NCI-H146 (cell line): ENCODE measurements at places on chromosomes 2 and 18.

DNA sequence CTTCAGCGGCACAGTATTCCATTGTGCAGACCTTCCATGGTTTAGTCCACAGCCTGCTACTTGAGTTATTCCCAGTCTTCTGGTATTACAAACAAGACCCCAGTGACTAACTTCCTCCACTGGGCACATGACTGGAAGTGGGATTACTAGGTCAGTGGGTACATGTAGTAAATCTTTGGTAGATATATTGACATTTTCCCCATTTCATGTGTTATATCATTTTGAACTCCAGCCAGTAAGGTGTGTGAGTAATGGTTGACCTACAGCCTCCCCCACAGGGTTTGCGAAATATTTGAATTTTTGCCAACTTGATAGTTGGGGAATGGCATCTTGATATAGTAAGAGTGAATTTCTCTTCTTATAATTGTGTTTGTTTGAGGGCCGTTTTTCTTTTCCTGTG lies 58.8 kb downstream of the RNF144A start:
- no peak for DNase-seq

DNA sequence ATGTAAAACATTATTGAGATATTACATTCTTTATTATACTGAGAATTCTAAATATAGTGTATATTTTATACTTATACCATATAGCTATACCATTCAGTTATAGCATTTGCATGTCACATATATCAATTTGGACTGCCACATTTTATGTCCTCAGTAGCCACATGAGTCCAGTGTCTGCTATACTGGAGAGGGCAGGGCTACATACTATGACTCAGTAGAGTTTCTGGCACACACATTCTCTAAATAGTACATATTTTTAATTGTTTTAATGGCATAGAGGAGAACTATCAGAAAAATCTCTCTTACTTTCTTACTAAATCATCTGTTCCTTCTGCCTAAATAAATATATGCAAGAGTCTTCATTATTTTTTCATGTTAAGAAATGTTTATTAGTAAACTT lies 55.4 kb upstream of the COL5A2 start:
- DNase-seq: no peak

- DNase-seq: peak; percentile 41
These were observed 63.8 kb downstream of the MYO3B start for GRCh38 chr2:170241756-170242155.

DNA sequence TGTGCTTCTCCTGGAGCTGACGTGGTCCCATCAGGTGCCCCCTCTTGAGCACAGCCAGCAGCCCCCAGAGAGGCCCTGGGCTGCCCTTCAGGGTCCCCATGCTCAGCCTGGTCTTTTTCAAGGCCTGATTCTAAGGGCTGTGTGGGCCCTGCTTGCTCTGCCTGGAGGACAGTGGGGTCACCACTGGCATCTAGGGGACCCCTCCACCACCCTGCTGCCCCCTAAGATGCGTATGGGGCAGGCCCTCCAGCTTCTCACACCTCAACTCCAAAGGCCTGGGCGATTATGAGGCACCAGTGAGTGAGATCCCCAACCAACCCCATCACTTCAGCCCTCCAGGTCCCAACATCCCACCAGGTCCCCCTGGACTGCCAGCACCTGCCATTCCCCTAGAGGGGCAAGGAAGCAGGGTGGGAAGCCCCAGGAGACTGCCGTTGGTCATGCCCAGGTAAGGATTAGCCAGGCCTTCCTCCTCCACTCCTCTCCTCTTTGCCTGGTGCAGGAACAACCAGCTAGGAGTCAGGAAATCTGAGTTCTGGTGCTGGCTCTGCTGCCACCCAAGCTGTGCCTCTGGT lies 114.4 kb downstream of the SMAD7 start:
- no peak for DNase-seq

- no peak for DNase-seq
These were observed at the start of gene CASP10 for GRCh38 chr2:201182650-201183364. TSS of gene CASP10 (plus strand) at chr2:201183141. CDS start at chr2:201185778, 2,637 bp downstream.

DNA sequence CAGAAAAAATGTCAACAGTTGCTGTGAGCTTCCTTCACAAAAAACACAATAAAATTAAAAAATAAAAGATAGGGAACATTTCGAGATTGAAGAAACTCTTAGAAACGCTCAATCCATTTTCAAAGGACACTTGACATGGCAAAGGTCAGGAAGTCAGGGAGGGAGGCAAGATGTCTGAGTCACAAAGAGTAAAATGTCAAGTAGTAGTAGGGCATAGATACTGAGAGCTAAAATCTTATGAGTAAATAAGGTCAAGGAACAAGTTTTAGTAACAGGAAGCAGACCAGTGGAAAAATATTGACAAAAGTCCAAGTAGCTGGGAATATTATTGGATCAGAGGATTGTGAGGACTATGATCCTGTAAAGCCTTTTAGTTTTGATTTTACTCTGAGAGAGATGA lies 495.6 kb downstream of the TMX3 start:
- no peak for DNase-seq

DNA sequence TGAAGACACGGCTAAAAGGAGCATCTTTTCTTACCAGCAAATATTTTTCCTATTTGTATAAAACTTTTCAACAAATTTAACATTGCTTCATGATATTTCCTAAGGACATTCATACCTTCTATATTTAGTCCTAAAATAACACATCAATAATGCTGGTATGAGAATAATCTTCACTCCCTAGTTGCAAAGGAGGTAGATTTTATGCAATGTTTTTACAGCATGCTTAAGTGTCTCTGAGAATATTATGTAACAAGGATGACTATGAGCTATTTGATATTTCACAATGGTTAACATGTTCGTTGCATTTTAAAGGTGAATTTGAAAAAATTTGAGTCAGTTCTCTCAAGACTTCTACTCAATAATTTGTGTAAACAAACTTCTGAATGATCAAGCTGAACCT lies 506.7 kb downstream of the NUP35 start:
- DNase-seq: no peak

GRCh38 chr18:3596324-3596636 lies 146.3 kb downstream of the TGIF1 start:
- no peak for DNase-seq

DNA sequence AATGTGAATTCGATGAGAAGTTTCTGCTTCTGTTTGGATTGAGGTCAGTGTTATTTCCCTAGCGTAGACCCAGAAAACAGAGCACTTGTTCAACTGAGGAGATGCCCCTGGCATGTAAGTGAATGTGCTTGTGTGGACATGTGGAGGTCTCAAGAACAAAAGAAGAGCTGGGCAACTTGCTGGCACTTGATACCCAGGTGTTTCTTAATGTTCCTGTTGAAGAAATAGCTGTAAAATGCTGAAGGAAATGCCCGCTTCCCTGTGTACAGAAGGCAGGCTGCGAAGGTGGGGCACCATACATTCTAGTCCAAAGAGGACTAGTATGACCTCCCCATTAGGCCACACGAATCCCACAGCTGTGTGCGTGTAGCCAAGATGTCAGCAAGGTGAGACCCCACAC lies 9.8 kb upstream of the LBH start:
- no peak for DNase-seq

- peak; percentile 30 for DNase-seq
These were observed 4.3 kb upstream of the ASIC4 start for GRCh38 chr2:219509780-219510511.

DNA sequence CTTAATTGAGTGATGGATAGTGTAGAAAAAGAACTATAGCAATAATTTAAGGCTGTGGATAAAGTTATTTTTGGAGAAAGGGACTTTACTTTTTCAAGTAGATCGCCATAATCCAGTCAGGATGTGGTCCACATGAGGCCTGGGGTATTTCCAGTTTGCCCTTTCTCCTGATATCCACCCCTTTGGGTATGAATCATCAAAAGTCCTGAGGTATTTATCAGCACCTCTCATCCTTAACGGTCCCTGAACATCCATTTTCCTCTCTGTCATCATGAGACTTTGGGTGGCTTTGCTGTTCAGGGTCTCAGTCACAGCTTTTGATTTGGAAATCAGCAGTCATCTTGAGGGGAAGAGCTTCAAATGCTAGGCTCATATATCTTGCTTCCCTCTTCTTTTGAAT lies 39.3 kb upstream of the ELAC1 start:
- DNase-seq: no peak

GRCh38 chr2:120736202-120736623 lies 545 bp downstream of the GLI2 start:
- no peak for DNase-seq

GRCh38 chr2:29841386-29842004 lies 79.9 kb downstream of the ALK start:
- DNase-seq: peak; percentile 7

DNA sequence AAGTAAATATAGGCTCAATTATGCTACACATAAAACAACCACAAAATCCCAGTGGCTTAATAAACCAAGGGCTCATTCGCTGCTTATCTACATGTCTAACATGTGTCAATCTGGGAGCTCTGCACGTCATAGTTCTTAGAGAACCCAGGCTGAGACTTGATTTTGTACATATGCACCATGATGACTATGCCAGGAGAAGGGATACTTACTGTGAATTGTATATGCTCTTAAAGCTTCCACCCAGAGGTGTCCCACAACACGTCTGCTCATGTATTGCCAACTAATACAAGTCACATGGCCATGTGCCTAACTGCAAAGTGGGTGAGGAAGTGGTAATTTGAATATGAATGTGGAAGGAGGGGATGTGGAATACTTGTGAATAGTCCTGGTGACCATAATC lies 262.1 kb downstream of the CPS1 start:
- DNase-seq: no peak

DNA sequence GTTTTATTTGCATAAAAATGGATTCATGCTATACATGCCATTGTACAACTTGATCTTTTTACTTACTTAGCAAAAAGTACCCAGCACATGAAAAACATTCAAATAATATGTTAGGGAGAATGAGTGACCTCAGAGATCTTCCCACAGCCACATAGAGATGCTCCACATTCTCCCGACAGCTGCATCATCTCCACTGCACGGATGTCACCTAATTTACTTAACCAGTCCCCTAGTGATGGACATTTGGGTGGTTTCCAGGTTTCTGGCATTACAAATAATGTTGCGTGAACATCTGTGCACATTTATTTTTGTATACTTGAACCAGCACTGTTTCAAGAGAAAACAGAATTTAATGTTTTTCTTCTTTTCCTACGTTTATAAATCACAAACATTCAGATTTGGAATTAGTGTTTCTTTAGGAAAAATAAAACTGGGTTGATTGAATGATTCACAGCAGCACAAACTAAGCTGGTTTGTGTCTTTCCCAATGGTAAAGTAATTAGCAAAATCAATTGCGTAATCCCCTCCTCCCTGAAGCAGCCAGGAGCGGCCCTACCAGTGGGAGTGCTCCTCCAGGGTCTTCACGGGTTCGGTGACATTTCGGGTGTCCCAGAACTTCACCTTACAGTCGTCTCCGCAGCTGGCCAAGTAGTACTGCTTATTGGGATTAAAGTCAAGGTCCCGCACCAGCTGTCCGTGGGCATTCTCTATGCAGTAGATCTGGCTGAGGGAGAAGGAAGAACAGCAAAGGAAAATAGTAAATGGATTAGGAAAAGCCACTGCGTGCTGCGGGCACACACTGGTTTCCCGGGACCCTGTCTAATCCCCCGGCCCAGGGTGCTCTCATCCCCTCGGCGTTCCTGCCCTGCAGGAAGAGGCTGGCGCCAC lies 183.9 kb downstream of the EIPR1 start:
- DNase-seq: no peak

GRCh38 chr2:29796446-29796845 lies 124.9 kb downstream of the ALK start:
- no peak for DNase-seq

GRCh38 chr2:180978903-180979748 lies 1.3 kb upstream of the UBE2E3 start:
- no peak for DNase-seq

DNA sequence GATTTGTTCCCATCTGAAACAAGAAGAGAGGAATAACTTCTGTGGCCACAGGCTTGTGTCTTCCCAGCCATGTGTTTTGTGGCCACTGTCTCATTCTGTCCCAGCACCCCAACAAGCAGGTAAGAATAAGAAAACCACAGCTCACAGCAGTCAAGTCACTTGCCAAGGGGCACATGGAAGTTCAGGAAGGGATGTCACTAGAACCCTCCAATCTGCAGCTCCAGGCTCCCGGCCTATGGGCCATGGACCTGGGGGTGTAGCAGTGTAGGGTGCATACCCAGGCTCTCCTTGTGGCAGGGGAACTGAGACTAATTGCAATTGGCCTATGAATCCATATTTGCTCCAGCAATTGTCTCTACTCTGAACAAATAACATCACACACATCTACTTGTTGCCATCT lies 112.5 kb downstream of the TFCP2L1 start:
- DNase-seq: no peak

DNA sequence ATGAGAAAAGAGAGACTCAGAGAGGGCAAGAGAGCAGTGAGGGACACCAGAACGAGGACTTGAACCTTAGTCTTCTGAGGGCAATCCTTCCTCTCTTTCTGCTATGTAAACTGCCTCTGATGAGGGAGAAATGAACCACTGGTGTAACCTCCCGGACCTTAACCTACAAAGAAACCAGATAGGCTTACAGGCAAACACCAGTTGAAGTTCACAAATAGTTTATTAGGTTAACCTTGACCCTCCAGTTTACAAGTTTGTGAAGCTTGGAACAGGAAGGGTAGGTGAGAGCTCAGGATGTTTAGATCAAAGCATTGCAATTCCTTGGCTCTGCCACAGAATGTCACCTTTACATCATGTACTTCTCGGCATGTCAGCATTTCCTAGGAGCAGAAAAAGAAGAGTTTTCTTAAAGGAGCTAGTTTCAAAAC lies 486.4 kb upstream of the SPRED2 start:
- no peak for DNase-seq

GRCh38 chr2:100900156-100900795 lies 80.3 kb downstream of the NPAS2 start:
- no peak for DNase-seq

DNA sequence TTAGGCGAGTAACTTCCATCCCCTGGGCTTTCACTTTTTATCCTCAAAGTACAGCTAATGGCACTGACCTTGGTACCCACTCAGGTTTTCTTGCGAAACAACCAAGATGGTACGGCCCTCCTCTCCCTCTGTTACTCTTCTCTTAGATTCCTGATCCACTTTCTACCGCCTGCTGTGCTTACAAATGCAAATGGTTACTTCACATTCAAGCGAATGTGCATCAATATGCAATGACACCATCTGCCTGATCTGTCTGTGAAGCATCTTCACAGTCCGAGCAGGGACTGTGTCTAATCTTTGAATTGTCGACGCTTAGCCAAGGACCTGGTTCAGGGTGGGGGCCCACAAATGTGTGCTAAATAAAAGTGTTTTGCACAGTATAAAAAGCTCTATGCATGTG lies 112.2 kb downstream of the TRIB2 start:
- no peak for DNase-seq

DNA sequence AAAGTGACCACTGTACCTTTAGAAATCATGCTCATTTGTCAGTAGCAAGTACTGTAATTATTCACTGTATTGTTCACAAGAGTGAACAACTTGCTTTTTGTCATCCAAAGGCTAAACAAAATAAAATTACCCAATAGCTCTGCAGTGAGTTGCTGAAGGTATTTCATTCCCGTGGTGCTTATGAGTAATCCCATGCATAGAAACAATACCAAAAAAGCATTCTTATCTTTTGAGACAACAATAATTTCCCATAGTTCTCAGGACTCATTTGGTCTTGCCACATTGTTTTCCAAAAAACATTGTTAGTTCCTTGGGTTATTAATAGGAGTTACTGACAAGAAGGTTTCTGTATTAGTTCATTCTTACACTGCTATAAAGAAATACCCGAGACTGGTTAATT lies 503.2 kb upstream of the FAM98A start:
- DNase-seq: no peak

- DNase-seq: no peak
These were observed 25.9 kb upstream of the GPR45 start for GRCh38 chr2:105215586-105216192.

GRCh38 chr18:11752116-11752911 lies 63.2 kb downstream of the GNAL start:
- no peak for DNase-seq
